NCI-H1105 (cell line): ENCODE measurements at places on chromosomes 7 and 10.

DNA sequence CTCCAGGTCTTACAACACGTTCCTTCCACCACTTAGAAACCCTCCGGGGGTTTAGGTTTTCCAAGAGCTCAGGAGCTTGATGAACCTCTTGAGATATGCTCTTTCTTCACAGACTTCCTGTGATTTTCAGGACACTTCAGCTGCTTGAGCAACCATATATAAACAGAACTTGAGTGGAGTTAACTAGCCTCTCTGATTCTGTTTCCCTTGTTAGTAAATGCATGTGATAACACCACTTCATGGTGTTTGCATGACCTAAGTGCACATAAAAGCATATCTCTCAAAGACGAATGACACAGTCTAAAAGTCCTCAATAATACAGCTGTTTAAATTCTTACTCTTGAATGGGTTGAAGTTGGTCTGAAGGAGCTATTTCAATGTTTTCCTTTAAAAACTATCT, 9.9 kb downstream of the PRR15 start:
- DNase-seq, result no peak

DNA sequence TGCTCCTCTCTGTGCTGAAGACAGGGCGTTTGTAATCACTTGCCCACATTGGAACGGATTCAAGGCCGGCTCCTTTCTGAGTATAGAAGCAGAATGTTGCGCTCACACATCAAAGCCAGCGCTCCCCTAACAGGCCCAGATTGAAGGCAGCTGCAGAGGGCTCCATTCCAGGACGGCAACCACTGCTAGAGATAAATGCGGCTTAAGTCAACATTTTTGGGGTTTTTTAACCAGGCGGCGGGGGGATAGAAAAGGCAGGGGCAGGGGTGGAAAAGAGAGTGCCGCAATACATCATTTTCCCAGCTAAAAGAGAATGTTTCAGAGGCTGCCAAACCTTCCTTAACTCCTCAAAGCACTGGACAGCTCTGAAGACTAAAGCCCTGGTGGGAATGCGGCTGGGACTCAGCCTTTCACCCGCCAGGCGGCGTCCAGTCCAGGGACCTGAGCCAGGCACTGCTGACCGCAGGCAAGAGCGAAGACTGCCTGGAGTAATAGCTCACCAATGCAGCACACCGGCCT, 189.6 kb downstream of the TNS3 start:
- no peak for DNase-seq

DNA sequence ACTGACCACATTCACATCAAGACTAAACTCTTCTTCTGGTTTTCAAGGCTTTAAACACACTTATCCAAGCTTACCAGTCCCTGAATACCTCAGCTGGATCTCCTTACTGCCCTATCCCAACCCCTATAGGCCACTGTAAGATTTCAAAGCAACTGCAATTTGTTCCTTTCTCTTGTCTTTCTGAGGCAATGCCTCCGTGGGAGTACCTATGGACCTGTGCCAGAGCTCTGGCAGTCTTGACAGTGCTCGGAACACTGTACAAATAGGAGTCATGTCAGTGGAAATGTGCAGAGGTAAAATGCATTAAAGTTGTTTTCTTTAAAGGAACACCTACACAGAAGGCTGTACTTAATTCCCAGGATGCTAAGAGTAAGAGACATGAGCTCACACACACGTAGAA, 124.7 kb downstream of the CNOT4 start:
- DNase-seq, result peak; percentile 68

DNA sequence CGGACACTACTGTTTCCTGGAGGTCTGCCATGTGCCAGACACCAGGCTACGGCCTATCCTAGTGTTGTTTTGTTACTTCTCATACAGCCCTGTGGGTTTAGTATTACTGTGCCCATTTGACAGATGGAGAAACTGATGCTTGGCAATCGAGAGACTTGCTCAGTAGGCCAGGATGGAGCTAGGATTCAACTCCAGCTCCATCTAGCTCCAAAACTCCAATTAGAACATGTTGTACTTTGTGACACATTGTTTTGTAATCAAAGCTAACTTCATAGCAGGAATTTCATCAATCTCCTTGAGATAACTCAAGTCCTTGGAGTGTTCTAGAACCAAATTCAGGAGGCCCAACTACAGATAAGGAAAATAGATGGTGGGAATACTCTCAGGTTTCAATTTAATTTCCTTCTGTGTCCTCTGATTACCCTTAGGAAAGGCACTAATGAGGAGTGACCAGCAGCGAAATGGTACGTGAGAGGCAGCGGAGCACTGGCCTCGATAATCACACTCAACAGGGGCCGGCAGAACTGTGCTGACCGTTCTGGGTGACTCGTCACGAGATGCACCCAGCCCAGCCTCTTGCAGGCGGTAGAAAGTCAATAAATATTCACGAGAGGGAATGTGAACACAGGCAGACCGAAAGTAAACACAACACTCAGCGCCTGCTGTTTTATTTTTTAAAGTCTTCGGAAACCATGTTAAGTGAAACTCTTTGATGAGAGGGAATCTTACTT, 269.6 kb upstream of the NEBL start:
- no peak for DNase-seq

- DNase-seq, result no peak
These were observed 87.9 kb downstream of the KIAA1549 start for GRCh38 chr7:138893258-138893657.

GRCh38 chr7:96739609-96740008, 30.0 kb upstream of the SEM1 start:
- DNase-seq, result no peak

- DNase-seq, result no peak
These were observed 234.7 kb upstream of the NPY start for GRCh38 chr7:24049296-24049695.

DNA sequence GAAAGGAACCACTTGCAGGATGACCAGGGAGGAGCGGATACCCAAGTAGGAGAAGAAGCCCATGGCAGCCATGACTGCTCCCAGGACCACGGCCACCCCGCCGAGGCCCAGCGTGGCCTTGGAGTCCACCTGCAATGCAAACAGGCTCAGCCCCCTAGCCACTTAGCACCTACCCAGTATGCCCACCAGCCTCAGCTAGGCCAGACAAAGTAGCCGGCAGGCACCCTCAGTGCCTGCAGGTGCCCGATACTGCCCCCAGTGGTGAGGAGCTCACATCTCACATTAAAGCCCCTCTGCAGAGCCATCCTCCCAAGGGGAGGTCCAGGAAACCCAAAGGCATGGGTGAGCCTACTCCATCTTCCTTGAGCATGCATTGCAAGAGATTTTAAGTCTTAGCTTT, 6.6 kb downstream of the NPC1L1 start:
- peak; percentile 6 for DNase-seq

DNA sequence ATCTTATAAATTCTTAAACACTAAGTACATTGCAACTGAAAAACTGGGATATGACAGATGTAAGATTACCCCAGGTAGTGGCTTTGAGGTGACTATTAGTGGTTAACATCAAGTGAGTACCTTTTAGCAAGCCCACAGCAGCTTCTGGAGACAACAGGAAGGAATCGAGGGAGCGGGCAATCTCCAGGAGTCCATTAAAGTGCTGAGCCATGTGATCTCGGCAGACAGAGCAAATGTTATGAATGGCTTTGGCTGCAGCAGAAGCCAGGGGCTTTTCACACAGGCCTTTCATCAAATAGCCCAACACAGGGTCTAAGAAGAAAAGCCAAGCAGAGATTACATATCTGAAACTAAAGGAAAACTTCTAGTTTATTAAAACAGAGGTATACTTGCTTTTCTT, 48.9 kb downstream of the IRF5 start:
- no peak for DNase-seq

- DNase-seq, result no peak
These were observed 316.9 kb downstream of the CNTNAP2 start for GRCh38 chr7:146433501-146433900.

GRCh38 chr10:97069026-97069425, 116.7 kb downstream of the SLIT1 start:
- no peak for DNase-seq
